Mesothelial cell of epicardium (in vitro differentiated cells): ENCODE measurements at places on chromosomes 5 and 9. TPM values are rescaled to one million over a fixed set of nuclear protein-coding genes. Genes with fewer than 3 reads are reported as not detected.

DNA sequence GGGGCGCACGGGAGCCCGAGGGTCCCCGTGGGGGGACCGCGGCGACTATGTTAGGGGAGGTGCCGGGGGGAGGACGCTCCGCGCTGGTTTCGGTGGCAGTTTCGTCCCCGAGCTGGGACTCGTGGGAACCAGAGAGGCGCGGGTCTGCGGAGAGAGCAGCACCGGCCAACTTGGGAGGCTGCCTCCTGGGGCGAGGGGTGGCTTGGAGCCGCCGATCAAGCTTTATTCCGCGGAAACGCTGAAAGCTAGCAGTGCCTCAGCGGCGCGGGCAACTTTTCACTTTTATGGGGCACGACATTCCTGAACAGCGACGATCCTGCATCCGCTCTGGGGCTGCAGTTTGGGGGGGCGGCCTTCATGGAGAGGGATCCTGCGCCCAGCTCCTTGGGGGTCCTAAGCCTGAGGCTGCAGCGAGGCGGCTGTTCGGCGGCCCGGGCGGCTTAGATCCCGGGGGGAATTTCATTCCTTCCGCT, 369 bp downstream of the OCLN start:
- peak; percentile 40 for DNase-seq

- DNase-seq = no peak
Measured at GRCh38 chr5:145762833-145763232, 72.3 kb downstream of the PRELID2 start.

DNA sequence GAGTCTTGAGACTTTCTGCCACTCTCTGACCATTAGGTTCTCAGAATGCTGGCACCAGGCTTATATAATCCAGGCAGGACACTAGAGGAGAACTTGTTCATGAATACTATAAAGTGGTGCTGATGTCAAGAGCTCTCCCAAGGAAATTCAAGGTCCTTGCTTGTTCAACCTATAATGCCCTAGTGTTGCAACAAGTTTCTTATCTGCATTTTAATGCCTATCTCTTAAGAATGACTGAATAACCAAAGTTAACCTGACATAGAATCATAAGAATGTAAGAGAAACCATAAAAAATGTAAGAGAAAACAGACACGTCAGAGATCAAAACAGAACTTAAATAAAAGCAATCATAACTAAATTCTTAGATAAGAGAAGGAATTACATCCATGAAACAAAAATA, 640.8 kb upstream of the SGCD start:
- no peak for DNase-seq

PCDHB13 gene
- total RNA-seq = 7.8 to 8.0 TPM (median 8.0 TPM) in 3 replicates

- no peak for DNase-seq
Measured at GRCh38 chr5:54013556-54014194, 296.7 kb downstream of the ARL15 start.

DBH gene
- not detected in 3 replicates for total RNA-seq

DNA sequence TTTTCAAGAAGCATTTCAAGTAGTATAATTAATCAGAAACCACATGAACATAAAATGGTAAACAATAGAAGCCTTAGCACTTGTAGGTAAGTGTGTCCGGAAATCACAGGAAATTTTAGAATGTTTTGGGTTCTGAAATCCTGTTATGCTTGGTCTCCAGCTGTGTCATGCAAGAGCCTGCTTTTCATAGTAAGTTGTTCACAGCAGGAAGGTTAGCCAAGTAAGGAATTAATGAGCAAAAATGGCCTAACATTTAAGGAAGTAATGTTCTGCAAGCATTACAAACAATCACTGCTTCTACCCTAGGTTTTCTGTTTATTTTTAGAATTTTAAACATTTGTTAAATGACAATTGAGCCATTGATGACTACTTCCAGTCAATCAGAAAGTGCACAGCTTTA, 669.5 kb downstream of the SLCO4C1 start:
- no peak for DNase-seq

PCDHA1 gene
- total RNA-seq = not detected in 3 replicates

SPINK14 gene
- total RNA-seq = not detected in 3 replicates

DNA sequence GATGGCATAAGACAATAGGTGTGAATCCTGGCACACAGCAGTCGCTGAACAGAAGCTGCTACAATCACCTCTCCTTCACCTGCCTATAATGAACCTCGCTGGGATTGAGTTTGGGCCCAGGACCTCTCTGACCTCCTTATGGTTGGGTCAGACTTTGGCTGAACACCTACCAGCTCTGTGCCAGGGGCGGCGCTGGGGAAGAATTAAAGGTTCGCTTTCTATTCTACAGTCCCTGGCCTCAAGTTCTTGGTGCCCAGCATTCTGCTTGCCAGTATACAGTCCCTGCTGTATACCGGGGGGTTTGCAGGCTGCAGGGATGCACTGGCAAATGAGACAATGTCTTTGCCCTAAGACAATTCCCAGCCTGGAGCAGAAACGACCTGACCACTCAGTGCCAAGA, 895 bp upstream of the STRBP start:
- no peak for DNase-seq

PCDHB9 gene
- total RNA-seq = 14.5 to 16.0 TPM (median 15.1 TPM) in 3 replicates

CCDC152 gene
- total RNA-seq = not detected in 3 replicates

C9orf50 gene
- total RNA-seq = 0.23 to 0.87 TPM (median 0.69 TPM) in 3 replicates

DNA sequence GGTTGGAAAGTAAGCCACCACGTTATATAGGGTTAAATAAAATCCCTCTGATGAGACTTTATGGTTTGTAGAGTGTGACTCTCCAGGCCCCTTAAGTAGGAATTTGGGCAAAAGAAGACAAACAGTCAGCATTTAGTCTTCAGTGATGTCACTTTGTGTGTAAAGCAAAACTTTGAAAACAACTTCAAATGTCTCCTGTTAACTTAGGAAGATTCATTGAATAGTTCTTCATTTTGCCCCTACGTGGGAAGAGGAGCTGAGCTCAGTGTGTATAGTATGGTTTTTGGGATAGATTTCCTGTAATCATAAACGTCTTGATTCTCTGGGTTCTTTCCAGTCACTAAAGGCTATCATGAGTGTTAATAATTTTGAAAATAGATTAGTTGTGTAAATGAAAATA, 101.3 kb downstream of the GADD45G start:
- DNase-seq = no peak

ZFP2 gene
- total RNA-seq = 3.8 to 4.3 TPM (median 4.0 TPM) in 3 replicates

DNA sequence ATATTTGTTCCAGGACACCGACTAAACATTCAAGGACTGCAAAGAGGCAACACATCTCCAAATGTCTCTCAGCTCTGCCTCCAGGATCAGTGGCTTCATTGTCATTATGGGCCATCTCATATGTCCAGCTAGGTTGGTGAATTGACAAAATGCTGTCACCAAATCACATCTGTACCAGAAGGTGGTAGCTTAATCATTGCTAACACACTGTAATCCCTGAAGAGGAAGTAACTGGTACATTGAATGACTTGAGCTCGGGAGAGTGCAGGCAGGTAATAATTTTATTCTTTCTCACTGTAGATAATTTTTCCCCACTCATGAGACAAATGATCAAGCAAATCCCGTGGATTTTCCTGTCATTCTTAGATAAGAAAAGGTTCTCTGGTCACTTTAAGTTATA, 169.8 kb downstream of the SEMA6A start:
- no peak for DNase-seq

DNA sequence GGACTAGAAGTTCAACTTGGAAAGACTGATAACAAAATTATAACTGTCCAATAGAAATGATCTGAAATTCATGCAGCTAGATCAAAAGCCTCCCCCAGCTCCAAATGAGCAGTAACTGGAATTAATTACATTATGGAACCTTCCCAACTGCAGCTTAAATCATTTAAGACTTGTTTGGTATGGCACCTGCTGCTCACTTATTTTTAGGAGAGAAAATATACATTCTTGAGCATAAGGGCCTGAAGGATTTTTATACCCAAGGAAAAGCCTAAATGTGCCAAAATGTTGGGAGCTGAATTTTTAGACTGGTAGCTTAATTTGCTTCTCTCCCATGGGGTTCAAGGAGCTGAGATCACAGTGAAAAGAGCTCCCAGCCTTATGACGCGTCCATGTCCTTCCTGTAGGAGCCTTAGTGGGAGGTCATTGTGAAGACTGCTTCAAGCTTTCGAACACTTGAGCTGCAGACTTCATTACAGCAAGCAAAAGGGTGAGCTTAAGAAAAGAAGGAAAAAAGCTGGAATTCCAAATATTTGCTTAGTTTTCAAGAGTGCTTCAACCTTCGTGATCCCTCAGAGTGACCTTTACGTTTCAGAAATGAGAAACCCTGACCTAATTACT, 276.0 kb downstream of the DMAC1 start:
- DNase-seq = no peak

- DNase-seq = no peak
Measured at GRCh38 chr5:2569176-2569575, 182.3 kb downstream of the IRX2 start.

DNA sequence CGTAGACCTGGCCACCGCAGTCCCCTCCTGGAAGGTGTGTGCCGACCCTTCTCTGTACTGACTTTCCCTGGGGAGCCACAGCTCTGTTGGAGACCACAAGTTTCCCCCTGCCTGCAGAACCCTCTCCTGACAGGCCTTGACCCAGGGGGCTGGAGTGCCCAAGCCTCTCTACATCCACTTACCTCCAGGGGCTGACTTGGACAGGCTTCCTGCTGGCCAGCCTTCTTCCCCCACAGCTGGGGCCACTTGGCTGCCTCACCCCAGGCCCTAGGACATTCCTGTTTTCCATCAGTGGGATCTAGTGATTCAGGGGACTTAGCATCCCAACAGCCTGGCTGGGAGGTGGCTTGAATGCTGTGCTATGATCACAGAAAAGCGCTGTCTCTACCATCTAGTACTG, 23.6 kb downstream of the COL15A1 start:
- no peak for DNase-seq

SLC36A2 gene
- not detected in 3 replicates for total RNA-seq

GAS1 gene
- total RNA-seq = 47.8 to 50.6 TPM (median 49.1 TPM) in 3 replicates

DNA sequence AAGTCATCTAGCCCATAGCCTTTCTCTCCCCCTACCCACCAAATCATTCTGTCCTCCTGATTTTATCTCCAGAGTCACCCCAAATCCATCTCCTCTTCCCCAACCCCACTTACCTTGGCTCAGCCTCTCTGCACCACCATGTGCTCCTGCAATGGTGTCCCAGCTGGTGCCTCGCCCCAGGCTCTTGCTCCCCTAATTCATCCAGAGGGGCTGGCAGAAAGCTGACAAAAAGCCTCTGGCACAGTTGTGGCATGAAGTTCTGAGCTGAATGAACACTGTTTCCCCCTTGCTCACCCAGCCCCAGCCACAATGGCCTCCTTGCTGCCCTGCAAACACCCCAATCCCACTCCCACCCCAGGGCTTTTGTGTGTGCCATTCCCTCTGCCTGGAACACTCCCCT, 10.2 kb downstream of the RETREG1 start:
- no peak for DNase-seq

- no peak for DNase-seq
Measured at GRCh38 chr9:90129446-90129845, 513.2 kb downstream of the DIRAS2 start.

DNA sequence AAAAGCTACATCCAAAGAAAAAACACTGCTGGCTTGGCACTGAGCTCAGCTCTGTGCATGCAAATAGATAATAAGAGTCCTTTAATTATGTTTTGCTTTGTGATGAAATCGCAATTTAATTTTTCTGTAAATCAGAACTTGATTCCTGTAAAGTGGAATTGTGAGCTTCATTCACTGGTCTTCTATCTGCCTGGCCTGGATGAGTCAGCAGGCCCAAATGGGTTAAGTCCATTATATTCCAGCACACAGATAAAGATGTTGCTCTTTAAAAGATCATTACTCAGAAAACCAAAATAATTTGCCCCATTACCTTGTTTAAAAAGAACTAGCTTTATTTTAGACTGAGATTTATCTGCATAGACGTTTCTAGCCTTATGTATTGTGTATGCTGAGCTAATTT, 90.4 kb downstream of the CARTPT start:
- DNase-seq = no peak

CCDC183 gene
- total RNA-seq = 25.1 to 29.1 TPM (median 26.5 TPM) in 3 replicates

DNA sequence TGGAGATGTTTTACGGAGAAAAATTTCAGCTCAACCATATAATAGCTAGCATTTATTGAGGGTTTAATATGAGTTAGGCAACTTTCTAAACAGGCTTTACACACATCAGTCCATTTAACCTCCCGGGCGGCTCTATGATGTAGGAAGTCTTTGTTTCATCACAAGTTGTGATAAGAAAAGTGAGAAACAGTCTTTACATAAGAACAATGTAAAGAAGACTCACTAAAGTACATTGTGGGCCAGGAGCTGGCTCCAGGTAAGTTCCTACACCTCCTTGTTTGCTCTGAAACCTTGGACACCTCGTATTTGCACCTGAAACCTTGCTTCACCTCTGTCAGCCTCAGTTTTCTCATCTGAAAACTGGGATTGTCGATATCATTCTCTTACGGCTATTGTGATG, 116.1 kb downstream of the JAKMIP2 start:
- no peak for DNase-seq

NOXA1 gene
- total RNA-seq = 19.9 to 22.1 TPM (median 21.4 TPM) in 3 replicates

LCN1 gene
- total RNA-seq = not detected in 3 replicates

C6 gene
- 0.20 to 0.42 TPM in 2 of 3 replicates, not detected in the other for total RNA-seq

BTF3 gene
- 641 to 666 TPM (median 655 TPM) in 3 replicates for total RNA-seq

- no peak for DNase-seq
Measured at GRCh38 chr5:135492319-135492626, 40.1 kb upstream of the TIFAB start.

DNA sequence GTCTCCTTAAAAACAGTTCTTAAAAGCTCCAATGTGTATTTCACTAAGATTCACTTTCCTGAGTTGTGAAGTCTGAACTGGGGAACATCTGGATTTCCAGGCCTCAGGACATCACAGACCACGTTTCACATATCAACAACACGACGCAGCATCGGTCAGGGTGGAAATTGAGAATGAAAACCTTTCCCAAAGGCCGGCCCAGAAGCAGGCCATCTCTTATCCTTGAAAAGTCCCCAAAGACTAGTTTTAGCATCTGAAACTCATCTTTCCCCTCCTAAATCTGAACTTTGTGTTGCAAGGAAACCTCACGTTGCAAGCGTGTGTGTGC, 96.4 kb upstream of the COL5A1 start:
- DNase-seq = no peak

- no peak for DNase-seq
Measured at GRCh38 chr9:92973700-92974099, 26.4 kb downstream of the FGD3 start.

PPIC gene
- total RNA-seq = 44.8 to 50.0 TPM (median 44.9 TPM) in 3 replicates

SPINK6 gene
- total RNA-seq = not detected in 3 replicates

ABCA2 gene
- 57.7 to 59.3 TPM (median 58.7 TPM) in 3 replicates for total RNA-seq

WWC1 gene
- 29.9 to 35.1 TPM (median 32.8 TPM) in 3 replicates for total RNA-seq

DNA sequence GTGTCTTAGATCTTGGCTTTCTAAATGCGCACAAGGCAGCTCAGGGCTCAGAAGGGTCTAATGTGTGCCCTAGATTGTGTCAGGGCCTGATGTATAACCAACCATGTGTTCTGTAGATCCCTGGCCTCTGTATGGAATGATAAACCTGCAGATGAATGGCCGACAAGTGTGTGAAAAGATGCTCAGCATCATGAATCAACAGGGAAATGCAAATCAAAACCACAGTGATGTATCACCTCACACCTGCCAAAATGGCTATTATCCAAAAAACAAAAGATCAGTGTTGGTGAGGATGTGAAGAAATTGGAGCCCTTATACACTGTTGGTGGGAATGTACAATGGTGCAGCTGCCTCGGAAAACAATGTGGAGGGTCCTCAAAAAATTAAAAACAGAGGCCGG, 489.8 kb downstream of the SEMA5A start:
- DNase-seq = no peak

HMGXB3 gene
- 49.6 to 53.1 TPM (median 52.8 TPM) in 3 replicates for total RNA-seq
